ENCODE measurements at places on chromosomes 11 and 22.

GRCh38 chr11:120738516-120739046 lies 227.0 kb downstream of the GRIK4 start:
- no peak for DNase-seq

GRCh38 chr11:74090701-74091100 lies 80.1 kb downstream of the C2CD3 start:
- DNase-seq = peak; percentile 50

DNA sequence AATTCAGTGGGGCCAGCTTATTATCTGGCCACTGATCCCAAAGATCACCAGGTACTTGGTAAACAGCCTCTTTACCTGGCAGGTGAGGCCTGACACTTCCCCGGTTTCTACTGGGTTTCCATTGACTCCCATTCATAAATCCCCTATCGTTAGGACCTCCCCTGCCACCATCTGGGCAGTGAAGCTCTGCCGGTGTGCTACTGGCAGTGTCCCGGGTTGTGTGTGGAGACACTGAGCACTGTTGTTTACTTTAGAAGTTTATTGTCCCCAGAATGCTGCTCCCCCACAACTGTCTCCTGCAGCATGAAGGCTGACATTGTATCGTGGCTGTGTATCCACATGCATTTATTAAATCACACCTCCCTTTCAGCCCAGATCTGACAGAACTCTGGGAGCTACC lies 142.7 kb downstream of the WNT7B start:
- DNase-seq = no peak

DNA sequence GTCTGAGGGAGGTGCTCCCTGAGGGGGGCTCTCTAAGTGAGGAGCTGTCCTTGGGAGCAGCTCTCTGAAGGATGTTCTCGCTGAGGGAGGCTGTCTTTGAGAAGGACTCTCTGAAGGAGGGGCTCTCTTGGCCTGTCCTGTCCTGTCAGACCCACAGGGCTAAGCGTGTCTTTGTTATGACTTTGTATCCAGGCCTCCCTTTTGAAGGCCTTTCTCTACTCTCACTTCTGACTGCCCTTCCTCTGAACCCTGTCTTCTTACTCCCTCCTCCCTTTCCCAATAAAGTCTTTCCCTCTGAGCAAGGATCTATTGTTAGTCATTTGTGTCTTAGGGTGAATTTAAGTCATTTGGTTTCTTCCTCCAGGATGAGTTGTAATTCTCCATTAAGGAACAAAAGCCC lies 330.1 kb upstream of the PLET1 start:
- DNase-seq = no peak

DNA sequence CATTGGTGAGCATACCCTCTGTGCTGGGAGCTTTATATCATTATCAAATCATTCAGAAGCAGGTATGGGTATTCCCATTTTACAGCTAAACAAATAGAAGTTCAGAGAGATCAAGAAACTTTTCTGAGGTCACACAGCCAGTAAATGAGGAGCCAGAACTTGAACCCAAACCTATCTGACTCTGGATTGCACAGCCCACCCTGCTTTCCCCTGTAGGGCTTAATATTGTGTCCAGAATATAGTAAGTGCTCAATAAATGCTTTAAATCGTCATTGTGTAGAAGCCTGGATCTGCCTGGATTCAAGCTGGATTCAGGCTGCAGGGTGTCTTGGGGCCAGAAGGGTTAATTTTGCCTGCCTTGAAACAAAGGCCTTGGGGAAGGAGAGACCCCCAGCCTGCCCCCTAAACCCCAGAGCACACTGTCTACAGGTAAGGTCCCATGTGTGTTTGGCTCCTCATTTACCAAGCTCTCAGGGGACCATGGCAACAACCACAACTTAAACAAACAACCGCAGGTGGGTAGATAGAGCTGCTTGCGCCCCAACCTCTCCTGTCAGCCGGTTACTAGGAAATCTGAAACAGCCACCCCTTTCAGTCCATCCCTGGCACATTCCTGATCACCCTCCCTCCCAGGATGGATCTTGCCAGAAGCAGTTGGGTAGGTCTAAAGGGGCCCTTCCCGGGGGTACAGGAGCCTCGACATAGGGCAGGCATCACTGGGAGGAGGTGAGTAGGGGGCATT lies 3.0 kb upstream of the SEC14L3 start:
- no peak for DNase-seq

DNA sequence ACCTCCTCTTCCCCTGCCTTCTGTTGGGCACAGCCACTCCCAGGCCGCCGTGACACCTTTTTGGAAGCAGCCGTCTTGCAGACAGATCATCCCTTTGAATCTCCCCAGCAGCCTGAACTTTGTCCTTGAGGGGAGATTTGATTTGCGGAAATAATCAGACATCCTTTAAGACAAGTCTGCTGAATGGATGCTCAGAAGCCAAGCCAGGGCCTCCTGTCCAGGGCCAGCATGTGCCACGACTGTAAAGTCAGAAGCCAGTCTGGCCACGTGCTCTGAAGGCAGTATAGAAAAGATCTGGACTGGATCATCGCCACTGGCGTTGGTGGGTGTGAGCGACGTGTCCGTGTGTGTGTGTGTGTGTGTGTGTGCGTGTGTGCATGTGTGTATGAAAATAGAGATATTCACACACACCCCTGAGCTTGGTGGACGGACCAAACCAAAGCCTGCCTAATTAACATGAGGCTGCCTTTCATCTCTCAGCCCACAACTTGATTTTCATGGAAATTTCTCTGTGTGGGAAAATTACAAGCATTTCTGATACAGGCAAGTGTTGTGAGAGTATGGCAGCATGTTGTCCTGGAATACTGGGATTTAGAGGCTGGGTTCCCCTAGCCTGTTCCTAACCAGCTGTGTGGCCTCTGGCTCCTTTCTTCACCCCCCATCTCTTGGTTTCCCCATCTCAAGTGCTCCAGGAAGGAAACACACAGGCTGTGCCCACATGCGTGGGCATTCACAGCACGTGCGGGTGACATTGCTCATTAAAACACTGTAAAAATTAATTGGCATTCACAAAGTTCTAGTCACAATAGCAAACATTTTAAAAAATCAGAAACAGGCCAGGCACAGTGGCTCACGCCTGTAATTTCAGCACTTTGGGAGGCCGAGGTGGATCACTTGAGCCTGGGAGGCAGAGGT lies 61.8 kb upstream of the WNT7B start:
- DNase-seq = no peak

DNA sequence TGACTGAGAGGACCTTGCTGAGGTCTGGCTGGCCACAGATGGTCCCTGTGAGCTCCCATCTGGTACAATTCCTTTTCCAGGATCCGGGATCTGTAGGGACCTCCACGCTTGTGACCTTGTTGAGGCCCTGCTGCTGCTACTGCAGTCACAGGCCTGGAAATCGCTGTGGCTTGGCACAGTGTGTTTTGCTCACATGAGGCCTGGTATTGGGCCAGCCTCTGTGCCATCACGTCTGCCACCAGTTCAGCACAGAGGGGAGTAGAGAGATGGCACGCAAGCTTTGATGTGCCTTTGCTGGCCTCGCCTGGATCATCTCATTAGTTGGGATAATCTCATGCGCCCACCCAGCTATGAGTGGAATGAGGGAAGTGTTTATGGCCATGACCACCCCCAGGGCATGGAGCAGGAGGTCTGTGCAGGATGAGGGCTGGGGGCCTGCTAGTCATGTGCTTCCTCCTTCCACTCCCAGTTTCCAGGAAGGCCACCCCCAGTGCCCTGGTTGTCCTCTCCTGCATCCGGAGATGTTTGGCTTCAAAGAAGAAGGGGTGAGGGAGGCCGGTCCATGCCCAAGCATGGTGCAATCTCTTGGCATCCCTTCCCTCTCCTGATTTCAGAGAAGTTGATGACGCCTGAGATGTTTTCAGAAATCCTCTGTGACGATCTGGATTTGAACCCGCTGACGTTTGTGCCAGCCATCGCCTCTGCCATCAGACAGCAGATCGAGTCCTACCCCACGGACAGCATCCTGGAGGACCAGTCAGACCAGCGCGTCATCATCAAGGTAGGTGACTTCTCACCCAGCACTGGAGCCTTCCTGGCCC lies 22.4 kb downstream of the DERL3 start:
- no peak for DNase-seq

DNA sequence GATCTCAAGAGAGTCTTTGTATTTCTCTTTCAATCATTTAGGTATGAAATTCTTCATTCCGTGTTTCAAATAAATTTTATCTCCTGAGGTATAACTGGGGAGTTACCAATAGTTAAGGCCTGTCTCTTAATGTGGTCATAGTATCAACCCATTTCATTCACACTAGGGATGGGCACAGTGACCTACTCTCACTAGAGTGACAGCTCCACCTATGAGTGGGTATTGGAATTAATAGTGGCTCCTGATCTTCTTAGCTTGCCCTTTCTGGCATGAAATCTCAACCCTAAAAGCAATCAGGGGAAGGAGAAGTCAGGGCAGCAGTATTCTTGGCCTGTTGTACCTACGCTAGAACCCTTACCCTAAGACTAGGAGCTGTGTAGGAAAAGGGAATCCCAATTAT lies 507.7 kb downstream of the FAM181B start:
- no peak for DNase-seq

DNA sequence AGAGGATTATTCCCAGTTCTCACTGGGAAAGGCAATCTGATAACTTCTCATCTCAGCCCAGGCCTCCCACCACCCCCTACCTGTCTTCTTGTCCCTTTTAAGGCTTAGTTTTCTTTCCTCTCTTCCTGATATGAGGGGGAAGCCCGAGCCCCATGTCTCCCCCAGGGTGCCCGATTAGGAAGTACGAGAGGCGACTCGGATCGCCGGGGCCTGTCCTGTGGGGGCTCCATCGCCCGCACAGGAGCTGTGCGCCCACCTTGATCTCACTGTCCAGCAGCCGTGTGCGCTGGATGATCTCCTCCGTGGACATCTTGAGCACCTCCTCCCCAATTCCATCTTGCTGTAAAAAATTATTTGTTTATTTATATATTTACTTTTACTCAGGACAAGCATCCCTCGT lies 628 bp downstream of the PSMC3 start:
- no peak for DNase-seq

DNA sequence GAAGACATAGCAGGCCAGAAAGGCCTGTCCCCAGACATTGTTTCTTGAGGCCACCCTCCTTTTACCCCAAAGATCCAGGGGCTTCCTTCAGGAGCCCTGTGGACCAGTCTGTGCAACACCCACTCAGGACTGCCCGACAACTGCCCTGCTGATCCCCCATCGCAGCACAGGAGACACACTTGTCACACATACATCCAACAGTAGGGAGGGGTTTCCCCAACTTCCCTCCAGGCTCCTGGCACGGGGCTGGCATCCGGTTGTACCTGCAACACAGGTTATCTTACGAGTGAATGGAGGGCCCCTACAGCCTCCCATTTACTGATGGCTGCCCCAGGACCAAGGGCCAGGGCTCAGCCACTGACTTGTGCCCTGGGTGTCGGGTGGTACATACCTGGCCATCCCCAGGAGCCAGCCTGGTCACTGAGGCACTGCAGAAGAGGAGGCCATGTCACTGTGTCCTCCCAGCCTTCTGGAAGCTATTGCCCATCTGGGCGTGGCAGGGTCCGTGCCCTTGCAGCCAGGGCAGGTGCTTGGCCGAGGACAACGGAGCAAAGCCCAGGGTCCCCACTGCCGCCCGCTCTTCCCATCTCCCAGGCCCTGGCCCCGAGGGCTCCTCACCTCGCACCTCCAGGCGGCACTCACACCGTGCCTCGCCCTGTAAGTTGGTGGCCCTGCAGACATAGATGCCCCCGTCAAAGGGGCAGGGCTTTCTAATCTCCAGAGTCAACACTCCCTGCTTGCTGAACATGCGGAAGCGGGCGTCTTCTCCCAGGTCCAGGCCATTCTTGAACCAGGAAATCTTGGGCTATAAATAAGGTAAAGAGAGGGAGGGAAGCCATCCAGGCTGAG lies 20.8 kb downstream of the MYBPC3 start:
- no peak for DNase-seq

DNA sequence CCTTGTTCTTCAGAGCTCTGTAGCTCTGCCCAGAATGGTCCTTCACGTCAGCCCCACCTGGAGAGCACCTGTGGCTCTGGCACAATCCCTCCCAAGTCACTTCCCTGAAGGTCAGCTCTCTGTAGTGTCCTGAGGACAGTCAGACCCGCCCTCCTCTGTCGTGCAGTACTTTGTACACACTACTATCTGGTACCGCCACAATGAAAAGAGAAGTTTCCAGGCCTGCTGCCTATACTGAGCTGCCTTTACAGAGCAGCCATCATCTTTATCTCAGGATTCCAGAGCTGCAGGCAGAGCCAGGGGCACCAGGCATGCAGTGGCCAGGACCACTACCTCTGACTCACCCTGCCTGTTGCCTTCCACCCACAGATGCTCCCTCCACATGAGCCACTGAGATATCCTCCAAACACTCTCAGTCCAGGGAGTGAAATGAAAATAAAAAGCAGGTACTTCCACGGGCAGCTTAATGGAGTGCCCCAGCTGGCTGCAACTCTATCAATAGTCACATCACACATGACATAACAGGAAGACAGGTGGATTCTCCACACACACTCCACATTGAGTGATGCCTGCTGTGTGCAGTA lies 7.3 kb downstream of the PACSIN2 start:
- DNase-seq = peak; percentile 67

GRCh38 chr11:18081551-18081950 lies 24.3 kb downstream of the SAAL1 start:
- no peak for DNase-seq

- no peak for DNase-seq
Measured at GRCh38 chr11:112967082-112967481, 5.9 kb downstream of the NCAM1 start.

- DNase-seq = no peak
Measured at GRCh38 chr11:65084598-65085375, 765 bp downstream of the ZFPL1 start.

DNA sequence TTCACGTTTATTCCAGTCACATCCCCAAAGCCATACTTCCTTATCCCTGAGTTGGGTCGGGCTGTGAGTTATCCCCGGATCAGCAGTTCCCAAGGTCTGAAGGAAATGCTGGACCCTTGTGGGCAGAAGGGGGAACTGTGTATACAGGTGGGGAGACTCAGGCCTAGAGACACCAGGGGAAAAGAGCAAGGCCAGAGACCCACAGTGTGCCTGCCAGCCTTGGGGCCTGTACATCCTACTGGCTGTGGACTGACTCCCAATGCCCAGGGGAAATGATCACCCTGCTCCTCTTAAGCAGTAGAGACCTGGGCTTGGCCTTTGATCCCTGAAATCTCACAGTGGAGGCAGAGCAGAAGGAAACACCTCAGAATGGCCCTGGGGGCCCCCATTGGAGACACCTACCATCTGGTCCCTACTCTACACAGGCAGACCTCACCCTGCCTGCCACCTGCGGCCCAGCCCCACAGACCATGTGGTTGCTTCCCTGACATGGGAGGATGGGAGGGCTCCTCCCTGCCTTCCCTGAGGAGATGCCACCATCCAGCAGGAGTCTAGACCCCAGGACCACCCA lies 1.3 kb downstream of the SELENOM start:
- peak; percentile 40 for DNase-seq

Measured in kidney tubule cell (primary cell).